ENCODE measurements at places on chromosomes 5 and 9.

- DNase-seq: no peak
- H3K4me3 ChIP-seq: no peak overlapping the region
- H3K4me1 ChIP-seq: peaks cover 8% of the 10 kb centered on the region
- no peak overlapping the region for H3K27ac ChIP-seq
These were observed 157.3 kb upstream of the S1PR3 start for GRCh38 chr9:88833946-88834345.

DNA sequence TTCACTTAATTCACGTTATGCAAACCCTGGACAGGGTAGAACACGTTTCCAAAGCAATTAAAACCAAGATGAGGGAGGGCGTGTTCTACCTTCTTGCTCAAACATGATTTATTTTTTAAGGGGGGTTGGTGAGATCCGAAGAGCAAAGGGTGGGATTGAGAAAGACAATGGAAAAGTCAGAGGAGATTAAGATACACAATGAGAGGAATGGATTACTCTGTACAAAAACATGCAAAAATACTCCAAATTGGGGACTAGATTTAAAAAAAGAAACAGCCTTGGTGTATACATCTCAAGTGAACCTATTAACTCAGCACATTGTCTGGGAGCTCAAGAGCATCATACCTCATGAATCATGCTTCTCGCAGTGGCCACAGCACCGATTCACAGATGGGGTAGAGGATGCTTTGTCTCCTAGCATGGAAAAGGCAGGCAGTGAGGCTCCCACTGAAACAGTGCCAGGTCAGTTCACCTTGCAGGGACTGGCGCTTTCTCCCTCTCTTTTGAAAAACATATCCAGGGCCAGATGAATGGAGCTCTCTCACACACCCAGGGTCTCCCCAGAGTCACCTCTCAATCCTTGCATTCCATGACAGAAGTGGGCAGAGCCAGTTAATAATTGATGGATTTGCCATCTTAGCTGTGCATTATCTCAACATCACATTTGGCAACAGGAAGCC, 459.7 kb downstream of the BNC2 start:
- no peaks in the 10 kb centered on the region for H3K4me1 ChIP-seq
- H3K27me3 ChIP-seq: no peaks in the 10 kb centered on the region
- H3K27ac ChIP-seq: no peak overlapping the region
- H3K36me3 ChIP-seq: no peaks in the 10 kb centered on the region

- H3K36me3 ChIP-seq: no peaks in the 10 kb centered on the region
- H3K27ac ChIP-seq: no peak overlapping the region
- H3K27me3 ChIP-seq: peaks cover 6% of the 10 kb centered on the region
- H3K4me1 ChIP-seq: no peaks in the 10 kb centered on the region
- DNase-seq: no peak
These were observed 204.3 kb upstream of the KLF9 start for GRCh38 chr9:70618784-70619183.

GRCh38 chr5:16565118-16565517, 51.7 kb downstream of the RETREG1 start:
- H3K4me3 ChIP-seq: no peak overlapping the region
- DNase-seq: no peak
- H3K27ac ChIP-seq: no peak overlapping the region

DNA sequence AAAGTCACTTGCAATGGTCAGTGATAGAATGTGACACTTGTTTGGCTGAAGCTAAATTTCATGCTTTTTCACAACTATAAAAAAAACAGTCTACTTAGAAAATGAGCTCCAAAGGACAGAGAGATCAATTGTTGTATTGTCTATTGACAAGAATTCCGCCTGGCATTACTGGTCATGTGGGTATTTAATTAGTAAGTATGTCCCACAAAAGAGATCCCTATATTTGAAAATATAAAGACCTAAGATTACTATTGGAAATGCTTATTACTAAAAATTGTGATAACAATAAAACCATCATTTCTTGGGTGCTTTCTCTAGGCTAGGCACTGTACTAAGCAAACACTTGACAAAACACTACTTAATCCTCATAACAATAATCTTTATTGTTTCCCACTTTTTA, 745.2 kb upstream of the C9orf72 start:
- H3K27ac ChIP-seq: no peak overlapping the region
- H3K4me3 ChIP-seq: no peak overlapping the region

DNA sequence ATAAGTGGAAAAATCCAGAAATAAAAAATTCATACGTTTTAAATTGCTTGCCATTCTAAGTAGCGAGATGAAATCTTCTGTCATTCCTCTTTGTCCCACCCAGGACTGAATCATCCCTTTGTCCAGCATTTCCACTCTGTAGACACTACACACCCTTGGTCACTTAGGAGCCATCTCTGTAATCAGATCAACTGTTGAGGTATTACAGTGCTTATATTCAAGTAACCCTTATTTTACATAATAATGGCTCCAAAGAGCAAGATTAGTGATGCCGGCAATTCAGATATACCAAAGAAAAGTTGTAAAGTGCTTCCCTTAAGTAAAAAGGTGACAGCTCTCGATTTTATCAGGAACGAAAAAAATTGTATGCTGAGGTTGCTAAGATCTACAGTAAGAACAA, 60.4 kb downstream of the TRIM36 start:
- H3K36me3 ChIP-seq: no peaks in the 10 kb centered on the region
- H3K4me3 ChIP-seq: no peak overlapping the region
- DNase-seq: no peak

GRCh38 chr9:115213818-115214334, 95.9 kb upstream of the TNC start:
- no peaks in the 10 kb centered on the region for H3K36me3 ChIP-seq
- no peak overlapping the region for H3K27ac ChIP-seq
- H3K4me1 ChIP-seq: no peaks in the 10 kb centered on the region

- no peak for DNase-seq
- no peak overlapping the region for H3K4me3 ChIP-seq
- no peak overlapping the region for H3K27ac ChIP-seq
These were observed 47.3 kb downstream of the SEC61B start for GRCh38 chr9:99269416-99269815.

- peaks cover 3% of the 10 kb centered on the region for H3K4me1 ChIP-seq
- H3K36me3 ChIP-seq: no peaks in the 10 kb centered on the region
- no peak overlapping the region for H3K4me3 ChIP-seq
These were observed 43.6 kb downstream of the GALNT12 start for GRCh38 chr9:98850851-98851729.

GRCh38 chr5:61402970-61403900, 71.2 kb downstream of the ZSWIM6 start:
- no peaks in the 10 kb centered on the region for H3K36me3 ChIP-seq
- H3K4me1 ChIP-seq: no peaks in the 10 kb centered on the region
- DNase-seq: no peak
- H3K4me3 ChIP-seq: no peak overlapping the region
- no peaks in the 10 kb centered on the region for H3K27me3 ChIP-seq
- H3K27ac ChIP-seq: no peak overlapping the region

DNA sequence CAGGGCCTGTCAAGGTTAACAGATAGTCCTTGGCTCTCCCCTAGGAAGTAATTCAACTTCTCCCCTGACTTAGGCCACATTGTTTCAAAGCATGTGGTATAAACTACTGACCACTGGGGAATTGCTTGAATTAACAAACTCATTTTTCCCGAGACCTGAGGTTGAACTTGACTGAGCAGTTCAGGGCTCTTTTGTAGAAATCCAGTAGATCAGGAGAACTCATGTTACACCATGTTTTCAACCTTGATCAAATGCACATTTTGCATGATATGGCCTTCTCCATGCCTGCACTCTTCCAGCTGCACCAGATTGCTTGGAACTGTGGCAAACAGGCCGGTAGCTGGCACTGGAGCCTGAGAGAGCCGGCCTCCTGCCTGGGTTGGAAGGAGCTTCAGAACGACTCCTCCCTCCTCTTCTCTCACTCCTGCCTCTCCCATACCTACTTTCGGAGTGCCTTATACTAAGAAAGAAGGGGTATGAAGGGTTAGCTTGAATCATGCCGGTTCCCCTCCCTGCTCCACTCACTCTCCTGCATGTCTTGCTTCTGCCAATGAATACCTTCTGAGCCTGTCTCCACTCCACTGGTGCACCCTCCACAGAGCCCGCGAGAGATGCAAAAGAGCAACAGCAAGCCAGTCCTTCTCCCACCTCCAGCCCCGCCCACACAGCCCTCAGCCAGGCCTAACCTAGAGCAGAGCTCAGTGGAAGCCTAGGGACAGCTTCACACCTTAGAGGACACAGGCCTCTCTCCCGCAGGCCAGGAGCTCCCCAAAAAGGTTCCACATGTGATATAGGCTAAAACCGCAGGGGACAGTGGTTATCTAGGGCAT, 159.4 kb downstream of the MACROH2A1 start:
- no peaks in the 10 kb centered on the region for H3K4me1 ChIP-seq
- no peak for DNase-seq
- H3K36me3 ChIP-seq: no peaks in the 10 kb centered on the region
- H3K4me3 ChIP-seq: no peak overlapping the region
- no peak overlapping the region for H3K27ac ChIP-seq

GRCh38 chr9:135971111-135971766, 10.1 kb upstream of the UBAC1 start:
- H3K36me3 ChIP-seq: no peaks in the 10 kb centered on the region
- no peaks in the 10 kb centered on the region for H3K27me3 ChIP-seq
- no peak overlapping the region for H3K27ac ChIP-seq

- H3K36me3 ChIP-seq: no peaks in the 10 kb centered on the region
- no peak overlapping the region for H3K4me3 ChIP-seq
- no peaks in the 10 kb centered on the region for H3K27me3 ChIP-seq
- DNase-seq: no peak
These were observed 28.3 kb downstream of the ZNF462 start for GRCh38 chr9:106891286-106891685.

DNA sequence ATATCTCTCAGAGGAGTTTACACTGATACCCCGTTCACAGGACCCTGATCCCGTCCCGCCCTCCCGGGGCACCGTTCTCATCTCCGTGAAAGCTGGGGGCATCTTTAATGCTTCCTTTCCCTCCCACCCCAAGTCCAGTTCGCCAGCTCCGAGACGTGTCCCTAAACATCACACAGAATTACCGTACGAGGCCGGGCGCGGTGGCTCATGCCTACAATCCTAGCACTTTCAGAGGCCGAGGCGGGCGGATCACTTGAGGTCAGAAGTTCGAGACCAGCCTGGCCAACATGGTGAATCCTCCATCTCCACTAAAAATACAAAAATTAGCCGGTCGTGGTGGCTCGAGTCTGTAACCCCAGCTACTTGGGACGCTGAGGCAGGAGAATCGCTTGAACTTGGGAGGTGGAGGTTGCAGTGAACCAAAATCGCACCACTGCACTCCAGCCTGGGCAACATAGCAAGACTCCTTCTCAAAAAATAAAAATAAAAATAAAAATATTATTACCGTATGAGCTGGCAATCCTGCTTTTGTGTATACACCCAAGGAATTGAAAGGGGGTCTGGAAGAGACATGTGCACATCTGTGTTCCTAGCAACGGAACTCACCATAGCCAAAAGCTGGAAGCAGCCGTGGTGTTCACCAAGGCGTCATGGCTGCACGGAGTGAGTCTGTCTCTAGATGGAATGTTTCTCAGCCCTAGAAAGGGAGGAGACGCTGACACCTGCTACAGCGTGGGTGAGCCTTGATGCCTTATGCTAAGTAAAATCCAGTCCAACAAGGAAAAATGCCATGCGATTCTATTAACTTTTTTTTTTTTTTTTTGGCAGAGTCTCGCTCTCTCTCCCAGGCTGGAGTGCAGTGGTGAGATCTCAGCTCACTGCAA, 1.2 kb upstream of the ABO start:
- H3K4me3 ChIP-seq: no peak overlapping the region
- H3K27ac ChIP-seq: no peak overlapping the region
- no peaks in the 10 kb centered on the region for H3K4me1 ChIP-seq
- no peaks in the 10 kb centered on the region for H3K36me3 ChIP-seq
- no peak for DNase-seq

GRCh38 chr9:87350915-87351314, 146.8 kb upstream of the DAPK1 start:
- H3K4me3 ChIP-seq: no peak overlapping the region
- no peak for DNase-seq
- H3K36me3 ChIP-seq: no peaks in the 10 kb centered on the region
- H3K4me1 ChIP-seq: no peaks in the 10 kb centered on the region
- H3K27ac ChIP-seq: no peak overlapping the region

DNA sequence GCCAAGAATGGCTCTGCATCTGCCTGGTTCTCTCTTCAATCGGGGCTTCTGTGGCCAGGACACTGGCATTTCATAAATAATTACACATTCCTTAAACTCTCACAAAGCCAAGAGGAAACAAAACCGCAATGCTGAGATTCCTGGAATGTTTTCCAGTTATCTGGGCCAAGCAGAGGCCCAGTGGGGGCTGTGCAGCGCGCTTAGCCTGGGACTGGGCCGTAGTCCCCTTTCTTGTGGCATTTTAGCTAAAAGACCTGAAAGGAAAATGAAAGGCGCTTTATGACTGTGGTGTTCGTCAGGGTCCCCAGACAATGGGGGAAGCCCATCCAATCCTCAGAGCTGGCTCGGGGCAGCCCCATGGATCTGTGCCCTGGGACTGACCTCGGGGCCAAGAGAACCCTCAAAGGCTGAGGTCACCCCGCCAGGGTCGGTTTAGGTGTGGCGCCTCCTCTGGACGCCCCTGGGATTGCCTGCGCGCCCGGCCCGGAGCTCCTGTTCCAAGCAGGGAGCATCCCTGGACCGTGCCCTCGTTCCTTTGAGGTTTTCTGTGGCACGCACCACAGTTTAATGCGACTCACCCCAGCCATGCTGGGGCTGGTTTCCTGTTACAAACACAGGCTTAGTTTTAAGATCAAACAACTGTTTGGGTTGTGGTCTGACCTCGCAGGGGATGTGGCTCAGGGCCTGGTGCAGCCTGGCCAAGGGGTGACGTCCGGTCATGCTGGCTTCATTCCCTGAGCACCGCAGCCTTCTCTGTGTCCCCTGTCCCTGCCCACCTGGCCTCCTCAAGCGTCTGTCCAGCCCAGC, 51.5 kb upstream of the NKD2 start:
- H3K4me3 ChIP-seq: peak overlapping the region; percentile 11
- H3K27ac ChIP-seq: no peak overlapping the region

DNA sequence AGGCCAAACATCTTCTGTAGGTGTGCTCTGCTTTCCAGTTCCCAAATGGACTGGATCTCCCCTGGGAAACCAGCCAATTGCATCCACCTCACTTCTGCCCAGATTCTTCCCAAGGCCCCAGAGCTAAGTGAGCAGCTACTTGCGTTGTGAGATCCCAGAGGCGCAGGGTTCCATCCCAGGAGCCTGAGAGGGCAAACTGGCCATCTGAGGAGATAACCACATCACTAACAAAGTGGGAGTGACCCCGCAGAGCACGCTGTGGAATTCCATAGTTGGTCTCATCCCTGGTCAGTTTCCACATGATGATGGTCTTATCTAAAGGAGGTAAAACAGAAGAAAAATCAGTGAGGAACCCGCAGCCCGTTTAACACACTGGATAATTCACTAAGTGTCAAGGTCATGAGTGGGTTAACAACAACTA, 1.7 kb downstream of the RACK1 start:
- H3K27me3 ChIP-seq: no peaks in the 10 kb centered on the region
- peaks cover 69% of the 10 kb centered on the region for H3K4me1 ChIP-seq
- peak overlapping the region; percentile 95 for H3K27ac ChIP-seq
- no peak for DNase-seq

- no peaks in the 10 kb centered on the region for H3K27me3 ChIP-seq
- no peak for DNase-seq
- H3K27ac ChIP-seq: no peak overlapping the region
- H3K4me3 ChIP-seq: no peak overlapping the region
These were observed 65.0 kb downstream of the UGCG start for GRCh38 chr9:111961575-111961974.
